ENCODE measurements at places on chromosomes 12 and 14. TPM values are rescaled to one million over a fixed set of nuclear protein-coding genes. Genes with fewer than 3 reads are reported as not detected.

The TAS2R13 gene
- total RNA-seq, result 1.5 TPM

The TMPRSS12 gene
- not detected for total RNA-seq

The TAS2R9 gene
- not detected for total RNA-seq

The TEDC1 gene
- total RNA-seq, result 52.9 TPM

The EIF2S3B gene
- 0.41 TPM for total RNA-seq

The GUCY2C gene
- total RNA-seq, result 69.4 TPM

The TAS2R7 gene
- not detected for total RNA-seq

The SLC7A8 gene
- total RNA-seq, result 13.9 TPM

The CIDEB gene
- total RNA-seq, result 23.3 TPM

The MYL2 gene
- not detected for total RNA-seq

Measured in transverse colon (tissue), 4 donors.